ACHN (cell line): ENCODE measurements at places on chromosomes 1 and 21.

GRCh38 chr21:25422610-25423608, 184.4 kb downstream of the MRPL39 start:
- DNase-seq, result no peak

GRCh38 chr1:17439250-17440073, at the start of gene RCC2:
TSS of gene RCC2 (minus strand) at chr1:17439677. CDS start at chr1:17438514, 1,163 bp downstream.
- DNase-seq, result peak; percentile 69

GRCh38 chr1:232792949-232793348, 12.3 kb upstream of the MAP10 start:
- no peak for DNase-seq

GRCh38 chr1:172646653-172647052, 12.2 kb upstream of the FASLG start:
- DNase-seq, result no peak

DNA sequence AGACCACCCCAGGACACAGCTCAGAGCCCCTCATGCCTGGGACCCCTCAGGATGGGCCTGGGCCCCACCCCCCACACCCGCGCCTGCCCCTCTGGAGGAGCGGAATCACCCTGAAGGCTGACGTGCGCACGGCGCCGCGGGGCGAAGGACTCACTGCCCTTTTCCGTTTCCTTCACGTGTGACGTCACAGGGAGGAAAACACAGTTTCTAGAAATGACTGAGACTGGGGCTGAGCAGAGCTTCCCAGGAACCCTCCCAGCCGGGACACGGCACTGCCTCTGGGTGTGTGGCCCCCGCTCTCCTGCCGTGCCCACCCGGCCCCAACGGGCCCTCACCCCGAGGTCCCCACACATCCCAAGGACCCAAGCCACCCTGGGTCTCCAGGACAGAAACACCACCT, 5.4 kb upstream of the TNFRSF4 start:
- no peak for DNase-seq

DNA sequence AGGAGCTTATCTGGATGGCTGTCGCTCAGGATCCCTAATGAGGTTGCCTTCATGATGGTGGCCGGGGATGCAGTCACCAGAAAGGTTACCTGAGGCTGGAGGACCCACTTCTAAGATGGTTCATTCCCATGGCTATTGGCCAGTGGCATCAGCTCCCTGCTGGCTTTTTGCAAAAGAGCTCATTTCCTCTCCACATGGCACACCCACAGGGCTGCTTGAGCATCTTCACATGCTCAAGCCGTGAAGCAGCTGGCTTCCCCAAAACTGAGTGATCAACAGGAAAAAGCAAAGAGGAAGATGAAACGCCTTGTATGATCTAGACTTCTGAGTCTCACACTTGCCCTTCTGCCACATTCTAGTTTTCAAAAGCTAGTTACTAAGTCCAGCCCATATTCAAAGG, 124.6 kb upstream of the CXADR start:
- DNase-seq, result no peak

DNA sequence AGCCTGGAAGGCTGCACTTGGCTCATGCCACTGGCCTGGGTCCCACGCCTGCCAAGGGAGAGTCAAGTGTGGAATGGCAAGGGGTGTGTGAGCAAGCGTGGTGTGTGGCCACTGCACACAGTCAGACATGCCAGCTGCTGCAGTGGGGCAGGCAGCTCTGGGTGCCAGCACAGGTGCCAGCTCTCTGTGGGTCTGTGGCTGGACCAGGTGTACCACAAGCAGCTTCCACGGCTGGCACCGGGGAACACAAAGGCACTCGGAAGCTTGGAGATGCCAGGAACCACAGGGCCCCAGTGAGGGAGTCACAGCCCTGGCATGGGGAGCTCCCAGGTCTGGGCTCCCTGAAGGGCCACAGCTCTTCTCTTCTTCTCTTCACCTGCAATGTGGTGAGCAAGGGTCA, 34.8 kb downstream of the ACTL8 start:
- DNase-seq, result no peak

GRCh38 chr1:91742848-91743292, 143.1 kb downstream of the TGFBR3 start:
- no peak for DNase-seq

GRCh38 chr1:33516891-33517567, 44.6 kb downstream of the ZSCAN20 start:
- DNase-seq, result no peak

DNA sequence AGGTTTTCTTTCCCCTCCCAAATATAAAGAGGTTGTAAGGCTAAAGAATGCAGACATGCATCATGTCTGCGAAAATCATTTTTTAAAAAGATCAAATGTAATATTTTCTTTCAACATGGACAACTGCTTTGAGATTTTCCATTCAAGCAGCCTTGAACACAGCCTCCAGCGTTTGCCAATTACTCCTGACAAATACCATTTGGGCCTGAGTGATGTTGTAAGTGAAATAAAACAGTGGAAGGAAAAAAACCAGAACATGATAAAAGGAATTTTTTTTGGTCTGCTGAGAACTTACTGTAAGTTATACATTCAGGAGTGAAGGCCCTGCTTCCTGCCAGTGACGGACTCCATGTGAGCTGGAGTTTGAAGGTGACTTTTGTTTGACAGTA, 37.2 kb downstream of the SETD4 start:
- no peak for DNase-seq

DNA sequence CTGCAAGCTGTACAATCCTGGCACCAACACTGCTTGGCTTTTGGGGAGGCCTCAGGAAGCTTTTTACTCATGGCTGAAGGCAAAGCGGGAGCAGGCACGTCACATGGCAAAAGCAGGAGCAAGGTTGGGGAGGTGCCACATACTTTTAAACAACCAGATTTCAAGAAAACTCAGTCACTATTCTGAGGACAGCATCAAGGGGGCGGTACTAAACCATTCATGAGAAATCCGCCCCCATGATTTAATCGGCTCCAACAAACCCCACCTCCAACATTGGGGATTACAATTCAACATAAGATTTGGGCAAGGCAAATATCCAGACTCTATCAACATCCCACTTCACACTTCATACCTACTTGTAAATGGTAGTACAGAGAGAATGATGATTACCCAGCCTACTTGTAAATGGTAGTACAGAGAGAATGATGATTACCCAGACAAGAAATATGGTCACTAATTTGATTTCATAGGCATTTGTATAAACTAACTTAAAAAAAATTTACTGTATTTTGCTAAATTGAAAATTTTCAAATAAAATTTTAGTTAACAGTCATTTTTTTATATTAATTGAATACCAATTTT, 24.9 kb downstream of the ATP5PF start:
- DNase-seq, result no peak

DNA sequence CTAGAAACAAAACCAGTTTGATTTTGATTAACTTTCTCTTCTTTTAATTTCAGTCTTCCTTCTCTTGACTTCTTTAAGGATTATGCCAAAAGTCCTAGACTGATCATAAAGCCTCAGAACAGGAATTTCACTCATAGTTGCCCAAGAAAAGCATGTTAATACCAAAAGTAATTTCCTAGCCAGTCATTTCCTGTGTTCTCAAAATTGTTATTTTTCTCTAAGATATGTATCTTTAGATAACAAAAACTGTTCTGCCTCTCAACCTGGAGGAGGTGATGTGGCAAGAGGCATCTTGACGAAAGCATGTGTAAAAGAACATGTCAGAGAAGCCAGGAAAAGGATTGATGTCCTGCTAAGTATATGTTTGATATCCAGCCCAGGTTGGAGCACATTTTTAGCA, 78.0 kb upstream of the IPO9 start:
- DNase-seq, result no peak

GRCh38 chr1:3491291-3492246, 37.1 kb downstream of the ARHGEF16 start:
- DNase-seq, result peak; percentile 62

DNA sequence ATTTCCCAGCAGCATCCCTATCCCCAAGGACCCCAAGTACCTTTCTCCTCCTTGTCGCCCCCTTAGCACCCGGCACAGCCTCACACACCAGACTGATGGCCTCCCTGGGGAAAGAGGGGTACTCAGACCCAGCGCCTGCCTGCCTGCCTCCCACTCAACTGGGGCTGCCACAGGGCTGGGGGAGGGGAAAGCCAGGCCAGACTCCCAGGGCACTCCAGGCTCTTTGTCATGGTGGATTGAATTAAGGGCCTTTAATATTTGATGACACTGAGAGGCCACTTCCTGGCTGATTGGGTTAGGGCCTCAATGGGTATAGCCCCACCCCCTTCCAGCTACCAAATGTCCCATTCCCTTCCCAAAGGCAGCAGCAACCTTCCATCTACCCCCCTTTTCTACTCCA, 1.8 kb downstream of the SHC1 start:
- DNase-seq, result no peak

- peak; percentile 39 for DNase-seq
Observed at GRCh38 chr21:36630485-36631206, 68.3 kb upstream of the SIM2 start.

GRCh38 chr1:82464362-82465001, 663.7 kb downstream of the ADGRL2 start:
- DNase-seq, result no peak

DNA sequence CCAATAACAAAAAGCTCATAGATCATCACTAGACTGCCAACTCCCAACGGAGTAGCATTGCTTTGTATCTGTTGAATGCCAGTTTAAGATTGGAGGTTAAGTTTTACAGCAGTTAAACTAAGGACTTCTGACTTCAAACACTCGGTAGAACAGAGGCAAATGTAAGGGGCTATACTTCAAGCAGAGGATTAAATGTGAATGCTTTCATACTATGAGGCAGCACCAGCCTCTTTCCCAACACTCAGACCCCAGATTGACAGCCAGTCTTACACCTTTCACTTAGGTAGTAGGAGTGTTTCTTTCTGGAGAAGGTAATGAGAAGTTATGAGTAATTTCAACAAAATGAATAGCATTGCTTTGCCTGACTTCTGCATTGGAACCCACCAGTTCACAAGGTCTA, 22.8 kb downstream of the OR10R2 start:
- DNase-seq, result no peak

DNA sequence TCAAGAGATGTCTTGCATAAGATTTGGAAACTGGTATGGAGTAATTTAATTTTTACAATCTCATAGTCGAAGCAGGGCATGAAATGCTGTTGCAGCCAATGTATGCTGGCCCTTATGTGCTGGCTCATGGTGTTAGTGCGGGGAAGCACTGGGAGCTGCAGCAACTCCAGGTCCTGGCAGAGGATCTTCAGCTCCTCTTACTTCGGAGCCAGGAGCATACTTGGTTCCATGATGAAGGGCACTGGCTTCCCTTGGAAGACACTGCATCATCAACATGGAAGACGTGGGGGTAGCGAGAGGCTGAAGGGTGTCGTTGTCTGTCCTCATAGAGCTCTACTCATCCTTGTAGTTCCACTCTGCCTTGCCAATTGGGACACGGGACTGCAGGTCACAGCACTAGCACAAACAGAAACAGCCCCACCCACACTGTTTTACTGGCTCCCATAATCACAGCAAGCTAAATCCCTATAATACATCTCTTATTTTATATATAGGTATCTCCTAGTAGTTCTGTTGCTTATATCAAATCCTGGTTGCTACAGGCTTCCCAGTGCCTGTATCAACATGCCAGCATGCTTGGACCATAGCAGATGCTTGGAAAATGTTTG, 22.4 kb downstream of the PLA2G2D start:
- no peak for DNase-seq

GRCh38 chr1:53625766-53626520, 113.0 kb downstream of the GLIS1 start:
- no peak for DNase-seq
